Activated CD4-positive, CD25-positive, alpha-beta regulatory T cell treated with anti-CD3 and anti-CD28 coated beads, Interleukin-2, amount 50 U/mL, for 72 hours (primary cell): ENCODE measurements at places on chromosomes 12 and 14.

GRCh38 chr12:58922849-58923248 is 2.5 kb upstream of the LRIG3 start:
- no peak for DNase-seq

DNA sequence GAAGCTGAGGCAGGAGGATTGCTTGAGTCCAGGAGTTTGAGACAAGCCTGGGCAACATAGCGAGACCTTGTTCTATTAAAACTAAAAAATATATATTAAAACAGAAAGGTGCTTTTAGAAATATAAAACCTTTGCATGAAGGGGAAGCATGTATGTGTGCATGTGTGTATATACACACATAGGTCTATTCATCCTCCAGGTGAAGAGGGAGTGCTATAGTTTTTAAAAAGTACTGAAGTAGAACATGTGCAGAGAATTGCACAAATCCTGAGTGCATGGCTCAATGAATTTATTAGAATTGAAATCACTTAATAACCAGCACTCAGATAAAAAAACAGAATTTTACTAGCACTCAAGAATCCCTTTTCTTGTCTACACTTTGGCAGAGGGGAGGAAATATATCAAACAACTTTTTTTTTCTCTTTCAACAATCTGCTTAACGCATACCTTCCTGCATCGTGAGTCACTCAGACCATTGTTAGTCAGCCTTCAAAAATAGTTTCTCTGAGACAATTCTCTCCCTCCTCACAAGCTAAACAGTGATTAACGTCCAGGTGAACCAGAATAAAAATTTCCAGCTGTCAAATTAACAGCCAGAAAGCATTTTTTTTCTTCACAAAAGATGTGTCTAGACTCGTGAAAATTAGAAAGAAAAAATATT is 17.7 kb upstream of the NEDD1 start:
- DNase-seq = no peak

GRCh38 chr12:132638541-132639408 is 20.2 kb downstream of the P2RX2 start:
- DNase-seq = no peak

GRCh38 chr12:96064271-96064670 is 28.9 kb upstream of the LTA4H start:
- no peak for DNase-seq
